ENCODE measurements at places on chromosomes 16 and 17. TPM values are rescaled to one million over a fixed set of nuclear protein-coding genes. Genes with fewer than 3 reads are reported as not detected.

- no peak for DNase-seq
These were observed 71.5 kb downstream of the WWP2 start for GRCh38 chr16:69833357-69834282.

- no peak for DNase-seq
These were observed 2.7 kb upstream of the CES1 start for GRCh38 chr16:55835581-55835980.

Gene DRC3
- 2.9 TPM for total RNA-seq

DNA sequence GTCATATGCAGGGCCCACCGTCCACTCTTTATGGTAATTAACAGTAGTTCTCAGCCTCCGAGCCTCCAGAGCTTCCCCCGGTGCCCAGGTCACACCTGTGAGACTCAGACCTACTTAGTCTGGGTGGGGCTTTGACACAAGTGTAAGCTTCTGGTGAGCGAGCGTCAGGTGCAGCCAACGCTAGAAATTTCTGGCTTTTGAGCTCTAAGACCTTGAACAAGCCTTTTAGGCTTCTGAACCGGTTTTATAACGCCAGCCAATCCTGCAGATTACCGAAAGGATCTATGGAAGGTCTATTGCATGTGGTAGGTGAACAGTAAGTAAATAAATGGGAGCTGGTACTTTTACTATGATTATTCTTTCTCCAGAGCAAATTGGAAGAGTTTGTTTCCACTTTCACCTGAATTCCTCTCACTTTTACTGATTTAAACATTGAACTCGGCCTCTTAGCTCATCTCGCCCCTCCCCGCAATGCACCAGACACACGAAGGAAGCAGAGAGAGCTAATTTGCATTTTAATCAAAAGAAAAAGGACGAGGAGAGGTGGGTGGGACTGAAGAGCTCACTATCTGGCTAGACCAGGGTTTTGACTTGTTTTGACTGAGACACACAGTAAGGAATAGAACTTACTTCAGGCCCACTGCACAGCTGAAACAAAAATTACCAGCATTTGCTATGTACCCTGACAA lies 47.1 kb downstream of the ABAT start:
- DNase-seq = no peak

Gene CACNG3
- not detected for total RNA-seq

GRCh38 chr17:79699386-79700036 lies 31.2 kb upstream of the ENPP7 start:
- no peak for DNase-seq

Gene ZFP3
- 3.5 TPM for total RNA-seq

GRCh38 chr17:59333836-59334235 lies 2.4 kb downstream of the YPEL2 start:
- no peak for DNase-seq

DNA sequence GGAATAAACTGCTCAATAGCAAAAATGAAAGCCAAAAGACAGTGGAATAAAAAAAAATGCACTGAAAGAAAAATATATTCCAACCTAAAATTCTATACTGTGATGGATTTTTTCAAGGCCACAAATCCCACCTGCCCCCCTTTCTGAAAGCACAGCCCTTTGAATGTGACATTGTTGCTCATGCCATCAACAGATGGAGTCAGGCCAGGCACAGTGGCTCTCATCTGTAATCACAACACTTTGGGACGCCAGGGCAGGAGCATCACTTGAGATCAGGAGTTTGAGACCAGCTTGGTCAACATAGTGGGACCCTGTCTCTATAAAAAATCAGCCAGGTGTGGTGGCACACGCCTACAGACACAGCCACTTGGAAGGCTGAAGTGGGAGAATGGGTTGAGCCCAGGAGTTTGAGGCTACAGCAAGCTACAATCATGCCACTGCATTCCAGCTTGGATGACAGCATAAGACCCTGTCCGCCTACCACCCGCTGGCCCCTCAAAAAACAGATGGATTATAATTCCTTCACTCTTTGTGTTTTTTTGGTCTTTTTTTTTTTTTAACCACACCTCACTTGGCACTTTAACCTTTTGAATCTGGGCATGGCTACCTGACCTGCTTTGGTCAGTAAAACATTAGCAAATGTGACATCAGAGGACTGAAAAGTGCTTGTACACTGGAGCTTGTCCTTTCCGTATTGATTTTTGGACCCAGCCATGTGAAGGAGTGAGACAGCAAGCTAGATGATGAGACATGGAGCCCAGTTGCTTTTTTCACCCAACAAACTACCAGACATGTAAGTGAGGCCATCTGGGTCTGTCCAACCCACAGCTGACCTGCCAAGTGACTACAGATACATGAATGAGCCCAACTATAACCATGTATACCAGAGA lies 36.3 kb downstream of the GLG1 start:
- peak; percentile 36 for DNase-seq

GRCh38 chr16:71572497-71573116 lies 4.3 kb downstream of the TAT start:
- DNase-seq = no peak

Gene HIC1
- total RNA-seq = 18.5 TPM

DNA sequence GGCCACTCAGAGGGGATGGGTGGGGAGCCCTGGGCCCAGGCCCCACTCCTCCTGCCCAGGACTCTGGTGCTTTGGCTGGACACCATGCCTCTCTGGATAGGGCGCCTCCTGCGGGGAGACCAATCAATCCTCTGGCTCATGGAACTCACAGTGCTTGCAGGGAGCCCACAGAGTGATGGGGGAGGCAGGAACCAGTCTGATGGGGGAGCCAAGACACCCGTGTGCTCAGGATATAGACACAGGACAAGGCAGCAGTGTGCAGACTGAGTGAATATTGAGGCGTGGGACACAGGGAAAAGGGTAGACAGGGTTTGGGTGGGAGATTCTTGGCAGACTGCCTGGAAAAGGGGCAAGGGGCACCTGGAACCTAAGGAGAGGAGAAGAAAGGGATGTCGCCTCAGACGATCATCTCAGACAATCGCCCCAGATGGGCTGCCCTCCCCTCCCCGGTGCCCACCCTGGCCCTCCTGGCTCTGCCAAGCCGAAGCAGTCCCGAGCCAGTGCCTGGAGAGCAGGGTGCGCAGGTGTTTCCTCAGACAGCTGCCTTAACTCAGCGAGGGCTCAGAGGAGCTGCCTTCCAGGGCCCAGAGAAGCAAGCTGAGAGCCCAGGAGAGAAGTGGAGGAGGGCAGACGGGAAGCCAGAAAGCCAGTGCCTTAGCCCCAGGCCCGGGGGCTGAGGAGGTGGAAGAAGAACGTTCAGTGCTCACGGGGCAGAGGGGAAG lies 37.4 kb upstream of the DLX4 start:
- no peak for DNase-seq

DNA sequence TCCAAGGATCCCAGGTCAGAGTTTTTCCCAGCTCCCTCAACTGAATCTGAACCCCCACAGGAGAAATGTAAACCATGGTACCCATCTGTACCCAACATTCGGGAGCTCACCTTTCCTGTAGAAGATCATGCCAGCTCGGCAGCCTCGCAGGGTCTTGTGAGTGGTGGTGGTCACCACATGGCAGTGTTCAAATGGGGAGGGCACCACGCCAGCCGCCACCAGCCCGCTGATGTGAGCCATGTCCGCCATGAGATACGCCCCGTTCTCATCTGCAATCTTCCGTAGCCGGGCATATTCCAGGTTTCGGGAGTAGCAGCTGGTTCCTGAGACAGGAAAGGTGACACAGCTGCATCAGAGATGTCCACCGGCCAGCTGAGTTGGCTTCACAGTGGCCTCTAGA lies 23.4 kb downstream of the SHMT1 start:
- DNase-seq = no peak

GRCh38 chr16:75267631-75268264 lies 16.3 kb upstream of the BCAR1 start:
- peak; percentile 98 for DNase-seq

Gene CCL8
- total RNA-seq = 0.36 TPM

DNA sequence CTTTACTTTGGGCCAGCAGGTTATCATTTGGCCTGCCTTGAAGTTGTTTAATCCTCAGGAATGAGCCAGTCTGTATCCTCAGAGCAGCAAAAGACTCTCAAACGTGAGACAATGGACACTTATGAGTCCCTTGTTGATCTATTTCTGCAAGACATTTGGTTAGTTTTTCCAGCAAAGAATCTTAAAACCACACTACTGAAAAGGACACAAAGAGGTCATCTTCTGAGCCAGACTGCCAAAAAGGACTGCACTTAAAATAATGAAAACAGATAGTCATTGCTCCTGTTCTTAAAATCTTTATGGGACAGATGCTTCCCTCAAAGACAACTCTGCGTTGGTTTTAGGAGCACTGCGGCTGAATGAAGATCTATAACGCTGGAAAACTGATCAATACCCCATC lies 205.7 kb upstream of the PSMD7 start:
- DNase-seq = no peak

DNA sequence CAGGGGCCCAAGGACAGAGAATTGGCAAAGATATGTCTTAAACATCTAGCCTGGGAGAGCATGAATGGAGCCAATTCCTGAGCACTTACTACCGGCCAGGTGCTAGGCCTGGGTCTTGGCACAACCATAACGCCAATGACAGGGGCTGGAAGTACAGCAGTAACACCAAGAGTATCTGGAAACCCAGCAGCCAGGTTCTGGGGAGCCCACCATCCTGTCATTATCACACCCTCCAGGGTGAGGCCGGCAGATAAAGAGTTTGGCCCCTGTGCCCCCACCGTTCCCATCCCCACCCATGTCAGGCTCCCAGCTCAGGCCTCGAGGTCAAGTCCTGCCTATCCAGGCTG lies 508 bp upstream of the TMC8 start:
- DNase-seq = peak; percentile 88

GRCh38 chr17:28878158-28878910 lies 19.2 kb downstream of the FLOT2 start:
- peak; percentile 42 for DNase-seq

Gene CDH15
- total RNA-seq = 2.2 TPM

DNA sequence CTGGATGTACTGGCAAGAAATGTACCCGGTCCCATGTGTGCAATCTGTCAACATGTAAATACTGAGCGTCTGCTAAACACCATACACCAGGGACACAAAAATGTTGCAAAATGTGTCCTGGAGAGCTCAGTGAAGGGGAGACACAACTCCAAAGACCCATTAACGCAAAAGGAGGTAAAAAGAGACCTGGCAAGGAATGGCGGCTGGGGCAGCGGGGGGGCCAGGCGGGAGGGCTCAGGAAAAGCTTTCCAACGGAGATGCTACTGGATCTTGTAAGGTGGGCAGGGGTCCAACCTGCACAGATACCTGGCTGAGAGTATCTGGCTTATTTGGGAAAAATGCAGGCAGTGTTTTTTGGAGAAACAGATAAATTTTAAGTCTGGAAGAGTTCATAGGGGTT lies 40.7 kb downstream of the ADCY9 start:
- no peak for DNase-seq

DNA sequence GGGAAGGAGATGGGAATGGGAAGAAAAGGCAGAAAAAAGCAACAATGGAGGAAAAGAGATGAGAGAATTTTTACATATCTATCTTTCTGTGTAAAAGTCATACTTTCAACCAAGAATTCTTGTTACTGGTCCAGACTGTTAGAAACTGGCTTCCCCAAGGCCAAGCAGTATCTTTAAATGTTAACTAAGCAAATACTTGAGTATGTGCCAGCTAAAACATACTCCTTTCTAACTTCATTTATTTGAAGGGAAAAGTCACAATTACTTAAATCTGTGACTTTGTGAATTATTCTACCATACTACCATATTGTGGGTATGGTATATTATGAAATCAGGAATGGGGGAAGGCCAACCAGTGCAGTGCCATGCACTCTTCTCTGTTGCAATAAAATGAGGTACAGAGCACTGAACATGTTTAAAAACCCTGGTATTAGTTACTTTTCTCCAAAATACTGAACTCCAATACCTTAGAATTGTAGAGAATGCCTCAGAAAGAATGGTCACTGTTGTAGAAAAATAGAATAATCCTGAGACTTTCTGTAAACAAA lies 92.3 kb upstream of the C17orf78 start:
- peak; percentile 56 for DNase-seq

DNA sequence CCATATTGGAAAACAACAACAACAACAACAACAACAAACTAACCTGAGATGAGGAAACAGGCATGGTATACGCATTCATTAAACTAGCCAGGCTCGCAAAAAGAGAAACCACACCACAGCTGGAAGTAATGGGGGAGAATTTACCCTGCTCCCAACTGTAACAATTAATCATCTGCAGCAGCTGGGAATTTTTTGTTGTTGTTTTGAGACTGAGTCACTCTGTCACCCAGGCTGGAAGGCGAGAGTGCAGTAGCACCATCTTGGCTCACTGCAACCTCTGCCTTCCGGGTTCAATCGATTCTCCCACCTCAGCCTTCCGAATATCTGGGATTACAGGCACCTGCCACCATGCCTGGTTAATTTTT lies 16.3 kb downstream of the PRPSAP1 start:
- peak; percentile 57 for DNase-seq

GRCh38 chr16:49023050-49023449 lies 258.6 kb downstream of the CBLN1 start:
- DNase-seq = no peak

Gene OMG
- 0.88 TPM for total RNA-seq

DNA sequence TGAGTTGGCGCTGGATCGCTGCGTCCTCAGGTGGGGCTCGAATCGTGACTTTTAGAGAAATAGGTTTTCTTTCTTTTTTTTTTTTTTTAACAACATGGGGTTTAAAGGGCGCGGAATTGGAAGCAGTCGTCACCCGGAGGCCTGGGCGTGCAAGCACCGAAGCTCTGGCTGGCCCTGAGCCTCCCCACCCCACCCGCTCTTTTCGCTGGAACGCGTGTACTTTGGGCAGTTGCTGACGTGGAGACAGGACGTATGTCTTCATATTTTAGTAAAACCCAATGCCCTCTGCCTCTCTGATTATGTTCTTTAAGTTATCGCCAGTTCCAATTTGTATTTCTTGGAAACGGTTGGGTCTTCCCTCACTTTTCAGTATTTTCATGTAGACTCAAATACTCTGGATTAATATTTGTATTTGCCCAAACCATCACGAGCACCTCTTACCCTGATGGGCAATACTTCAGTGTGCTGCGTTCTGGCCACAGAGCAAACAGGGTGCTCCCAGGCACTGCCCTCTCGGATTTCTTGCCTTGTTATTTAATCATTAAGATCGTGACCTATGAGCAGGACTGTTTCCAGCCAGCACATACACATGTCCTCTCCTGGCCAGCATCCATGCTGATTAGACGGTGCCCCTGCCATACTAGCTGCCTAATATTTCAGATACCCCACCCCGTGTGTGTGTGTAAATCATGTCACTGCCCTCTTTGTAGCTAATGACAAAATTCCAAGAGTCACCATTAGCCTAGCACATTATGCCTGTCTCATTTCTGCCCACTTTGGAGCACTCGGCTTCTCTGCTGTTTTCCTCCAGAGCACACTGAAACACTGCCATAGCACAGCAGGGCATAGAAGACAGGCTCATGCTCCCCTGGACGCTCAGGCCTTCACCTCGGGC lies 805 bp upstream of the C16orf95 start:
- DNase-seq = peak; percentile 96

Gene SYCE1L
- total RNA-seq = not detected

GRCh38 chr17:48998587-48999440 lies 1.6 kb downstream of the IGF2BP1 start:
- DNase-seq = no peak

- peak; percentile 53 for DNase-seq
These were observed 16.5 kb downstream of the PHKB start for GRCh38 chr16:47477679-47478078.
